Left ventricle myocardium superior (tissue), 1 donor: ENCODE measurements at places on chromosomes 11 and 22. TPM values are rescaled to one million over a fixed set of nuclear protein-coding genes. Genes with fewer than 3 reads are reported as not detected.
A peak's percentile ranks its signal among the peaks of the same experiment; 100 is the strongest.

MMP8 gene
- total RNA-seq, result not detected

DNA sequence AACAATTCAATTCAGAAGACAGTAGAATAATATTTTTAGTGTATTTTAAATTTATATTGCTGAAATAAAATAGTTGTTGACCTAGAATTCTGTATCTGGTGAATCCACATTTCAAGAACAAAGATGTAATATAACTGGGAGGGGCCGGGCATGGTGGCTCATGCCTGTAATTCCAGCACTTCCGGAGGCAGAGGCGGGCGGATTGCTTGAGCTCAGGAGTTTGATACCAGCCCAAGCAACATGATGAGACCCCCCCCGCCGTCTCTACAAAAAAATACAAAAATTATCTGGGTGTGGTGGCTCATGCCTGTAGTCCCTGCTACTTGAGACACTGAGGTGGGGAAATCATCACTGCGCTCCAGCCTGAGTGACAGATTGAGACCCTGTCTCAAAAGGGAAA lies 72.6 kb downstream of the CD82 start:
- DNase-seq, result no peak

DNA sequence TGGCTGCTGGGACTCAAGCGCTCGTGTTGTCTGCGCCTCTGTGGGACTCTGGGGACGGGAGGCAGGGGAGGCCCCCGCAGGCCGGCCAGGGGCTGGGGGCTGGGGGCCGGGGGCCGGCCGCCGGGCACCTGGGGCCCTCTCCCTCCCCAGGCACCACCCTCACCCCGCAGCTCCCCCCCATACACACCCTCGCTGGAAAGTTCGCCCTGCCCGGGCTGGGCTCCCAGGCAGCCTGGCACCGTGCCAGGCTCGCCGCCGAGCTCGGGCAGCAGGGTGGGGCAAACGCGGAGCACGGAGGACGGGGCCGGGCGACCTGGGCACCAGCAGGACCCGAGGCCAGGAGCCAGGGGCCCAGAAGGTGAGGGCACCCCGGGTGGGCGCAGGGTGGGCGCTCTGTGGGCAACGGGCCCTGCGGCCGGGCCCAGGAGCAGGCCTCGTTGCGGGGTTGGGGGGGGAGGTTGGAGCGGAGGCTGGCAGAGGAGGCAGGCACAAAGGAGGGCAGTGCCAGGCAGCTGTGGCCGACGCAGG lies 76.7 kb upstream of the WNT7B start:
- peak; percentile 90 for DNase-seq

- DNase-seq, result peak; percentile 44
Measured at GRCh38 chr11:131894615-131895544, 524.5 kb downstream of the NTM start.

C11orf97 gene
- total RNA-seq, result not detected

LARGE1 gene
- 147 TPM for total RNA-seq

DNA sequence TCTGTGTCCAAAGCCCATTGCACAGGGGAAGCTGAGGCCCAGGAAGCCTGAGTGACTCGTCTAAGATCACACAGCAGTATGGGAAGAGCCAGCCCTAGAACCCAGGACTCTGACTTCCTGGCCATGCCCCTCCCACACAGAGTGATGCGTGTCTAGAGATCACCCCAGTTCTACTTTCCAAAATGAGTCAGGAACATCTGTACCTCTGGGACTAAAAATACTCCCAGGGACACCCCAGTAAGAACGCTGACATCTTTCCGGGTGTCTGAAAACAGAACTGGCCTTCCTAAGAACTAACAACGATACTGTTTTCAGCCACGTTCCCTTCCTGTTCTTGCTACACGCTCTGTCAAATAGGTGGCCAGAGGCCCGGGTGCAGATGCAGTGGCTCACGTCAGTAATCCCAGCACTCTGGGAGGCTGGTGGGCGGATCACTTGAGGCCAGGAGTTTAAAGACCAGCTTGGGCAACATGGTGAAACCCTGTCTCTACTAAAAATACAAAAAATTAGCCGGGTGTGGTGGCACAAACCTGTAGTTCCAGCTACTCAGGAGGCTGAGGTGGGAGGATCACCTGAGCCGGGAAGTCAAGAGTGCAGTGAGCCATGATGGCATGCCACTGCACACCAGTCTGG lies 21.7 kb upstream of the PDGFB start:
- DNase-seq, result peak; percentile 54

DNA sequence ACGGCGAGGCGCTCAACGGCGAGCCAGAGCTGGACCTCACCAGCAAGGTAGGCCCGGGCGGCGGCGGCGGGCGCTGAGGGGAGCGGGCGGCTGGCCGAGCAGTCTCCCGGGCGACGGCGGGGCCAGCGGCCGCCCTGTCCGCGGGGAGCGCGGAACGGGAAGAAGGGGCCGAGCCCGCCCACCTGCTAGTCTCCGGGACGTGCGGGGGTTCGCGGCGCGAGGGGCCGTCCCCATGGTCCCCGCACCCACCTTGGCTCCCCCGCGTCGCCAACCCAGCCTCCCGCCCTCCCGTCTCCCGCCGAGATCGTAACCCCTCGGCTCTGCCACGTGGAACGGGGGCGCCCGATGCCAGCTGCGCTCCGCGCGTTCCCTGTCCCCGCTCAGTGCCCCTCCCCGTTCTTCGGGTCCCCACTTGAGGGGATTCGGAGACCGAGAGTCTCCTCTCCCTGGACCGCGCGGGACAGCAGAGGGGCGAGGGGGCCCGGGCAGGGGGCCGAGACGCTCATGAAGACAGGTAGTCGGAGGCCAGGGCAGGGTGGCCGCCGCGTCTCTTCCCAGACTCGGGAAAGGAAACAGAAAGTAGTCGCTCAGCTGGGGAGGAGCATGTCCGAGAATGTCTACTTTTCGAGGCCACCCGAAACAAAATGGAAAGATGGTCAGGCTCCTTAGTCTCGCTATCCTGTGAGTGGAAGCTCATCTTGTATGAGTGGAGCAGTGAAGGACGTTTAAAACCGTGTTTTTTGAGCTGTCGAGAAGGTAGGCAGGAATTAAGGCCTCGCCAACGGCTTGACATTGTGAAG lies 557 bp downstream of the GTPBP1 start:
- DNase-seq, result peak; percentile 63
